ENCODE measurements at places on chromosomes 2 and 18.

GRCh38 chr2:189500456-189501160 is 59.3 kb downstream of the WDR75 start:
- no peak for DNase-seq

GRCh38 chr18:64118406-64118805 is 30.5 kb downstream of the LINC00305 start:
- DNase-seq = no peak

DNA sequence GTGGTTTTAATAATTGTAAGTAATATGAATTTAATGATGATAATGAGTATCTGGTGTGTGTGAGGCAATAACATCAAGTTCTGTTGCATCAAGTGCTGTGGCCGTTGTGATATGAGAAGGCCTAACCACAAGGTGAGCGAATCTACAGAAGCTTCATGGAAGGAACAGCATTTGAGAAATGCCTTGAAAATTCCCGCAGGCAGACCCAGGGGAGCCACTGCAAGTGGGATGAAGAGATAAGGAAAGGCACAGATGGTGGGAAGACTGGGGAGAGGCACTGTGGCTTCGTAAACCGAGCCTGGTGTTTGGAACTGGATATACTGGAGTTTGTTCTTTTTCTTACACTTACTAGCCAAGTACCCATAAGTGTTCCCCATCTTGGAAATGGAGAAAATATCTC is 357.5 kb downstream of the PTPRM start:
- DNase-seq = no peak

DNA sequence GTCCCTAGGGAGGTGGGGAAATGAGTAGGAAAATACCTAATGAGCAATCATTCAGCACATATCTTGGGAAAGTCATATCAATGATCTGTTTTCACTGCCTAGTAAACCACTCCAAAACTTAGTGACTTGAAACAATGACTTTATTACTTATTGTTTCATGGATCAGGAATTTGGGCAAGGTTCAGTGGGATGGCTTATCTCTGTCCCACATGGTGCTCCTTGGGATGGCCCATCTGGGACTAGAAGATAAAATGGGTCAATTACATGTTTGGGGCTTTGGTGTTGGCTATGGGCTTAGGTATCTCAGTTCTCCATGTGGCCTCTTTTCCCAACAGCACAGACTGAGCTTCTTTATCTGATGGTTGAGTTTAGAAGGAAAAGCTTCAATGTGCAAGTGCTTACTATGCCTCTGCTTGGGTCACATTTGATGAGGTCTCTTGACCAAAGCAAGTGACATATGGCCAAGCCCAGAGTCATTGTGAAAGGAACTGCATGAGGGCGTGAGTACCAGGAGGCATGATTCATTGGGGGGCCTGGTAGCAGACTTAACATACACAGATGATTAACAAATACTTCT is 218.1 kb upstream of the TNP1 start:
- DNase-seq = no peak

GRCh38 chr2:73260338-73260984 is 23.8 kb downstream of the FBXO41 start:
- DNase-seq = no peak

DNA sequence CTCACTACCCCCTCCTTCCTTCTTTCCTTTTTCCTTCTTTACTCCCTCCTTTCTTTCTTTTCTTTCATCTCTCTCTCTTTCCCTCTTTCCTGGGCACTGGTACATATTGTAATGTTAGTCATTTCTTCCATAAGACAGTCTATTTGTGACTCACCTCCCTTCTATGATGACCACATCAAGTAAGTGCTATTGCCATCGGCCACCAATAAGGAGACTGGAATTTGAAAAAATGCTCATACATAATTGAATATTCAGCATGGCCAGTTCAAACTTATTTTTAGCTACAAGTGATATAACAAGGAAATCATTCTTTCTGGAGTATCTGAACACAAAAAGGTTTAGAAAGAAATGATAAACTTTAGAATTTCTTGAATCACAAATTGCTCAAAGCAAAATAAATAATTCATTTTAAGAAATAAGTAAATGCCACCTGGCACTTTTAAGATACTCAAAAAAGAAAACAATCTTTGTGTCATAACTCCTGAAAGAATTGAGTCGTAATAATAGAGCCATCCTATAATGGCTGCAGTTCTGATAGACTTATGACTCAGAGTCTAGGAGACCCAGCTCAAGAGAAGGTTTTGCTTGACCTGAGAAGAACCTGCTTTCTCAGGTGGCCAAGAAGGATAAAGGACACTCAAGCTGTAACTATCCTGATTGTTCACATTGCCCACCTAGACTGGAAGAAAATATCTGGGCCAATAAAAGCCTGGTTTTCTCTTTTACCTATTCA is 51.6 kb upstream of the CCBE1 start:
- no peak for DNase-seq

- no peak for DNase-seq
Measured at GRCh38 chr2:230908092-230908594, 16.9 kb downstream of the GPR55 start.

DNA sequence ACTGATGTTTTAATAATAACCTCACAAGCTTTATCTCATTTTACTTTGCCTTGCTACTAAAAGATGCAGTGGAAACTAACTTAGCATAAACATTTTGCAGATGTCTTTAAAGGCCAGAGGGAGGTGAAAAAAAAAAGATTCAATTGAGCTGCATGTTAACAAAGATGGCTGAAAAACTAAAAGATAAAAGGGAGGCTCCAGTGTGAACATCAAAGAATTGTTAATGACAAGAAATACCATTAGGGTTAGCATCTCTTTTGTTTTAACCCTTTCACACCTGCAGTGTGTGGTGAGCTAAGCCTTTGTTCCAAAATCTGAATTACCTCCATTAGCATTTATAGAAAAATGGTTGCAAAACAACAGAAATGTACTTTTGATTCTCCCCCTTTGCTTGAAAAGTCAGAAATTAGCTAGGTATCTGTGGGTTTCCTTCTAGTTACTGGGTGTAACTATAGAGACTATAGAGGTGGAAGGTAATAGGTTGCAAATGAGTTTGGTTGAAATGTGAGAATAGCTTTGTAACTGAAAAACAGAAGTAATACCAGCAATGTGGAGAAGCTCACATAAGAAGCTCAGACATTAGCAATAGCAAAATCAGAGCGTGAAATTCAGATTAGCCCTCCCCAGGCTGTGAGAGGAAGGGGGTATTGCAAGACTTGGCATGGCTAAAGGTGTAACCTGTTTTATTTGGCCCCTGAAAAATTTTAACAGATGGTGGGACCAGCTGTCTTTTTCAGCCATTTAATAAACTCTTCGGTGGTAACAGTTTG is 34.8 kb upstream of the SP5 start:
- no peak for DNase-seq

DNA sequence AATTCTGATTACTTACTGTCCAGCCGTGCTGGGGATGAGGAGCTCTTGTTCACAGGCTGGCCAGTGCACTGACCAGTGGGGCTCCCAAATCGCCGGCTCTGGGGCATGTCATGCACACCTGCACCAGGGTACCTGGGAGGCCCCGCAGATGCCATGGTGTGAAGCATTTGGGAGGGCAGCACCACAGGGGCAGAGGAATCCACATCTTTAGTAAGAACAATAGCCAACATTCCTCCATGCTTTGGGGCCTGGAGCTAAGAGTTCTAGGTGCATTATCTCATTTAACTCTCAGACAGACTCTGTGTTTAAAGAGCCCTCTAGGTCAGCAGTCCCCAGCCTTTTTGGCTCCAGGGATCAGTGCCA is 104.2 kb downstream of the ACKR3 start:
- no peak for DNase-seq

DNA sequence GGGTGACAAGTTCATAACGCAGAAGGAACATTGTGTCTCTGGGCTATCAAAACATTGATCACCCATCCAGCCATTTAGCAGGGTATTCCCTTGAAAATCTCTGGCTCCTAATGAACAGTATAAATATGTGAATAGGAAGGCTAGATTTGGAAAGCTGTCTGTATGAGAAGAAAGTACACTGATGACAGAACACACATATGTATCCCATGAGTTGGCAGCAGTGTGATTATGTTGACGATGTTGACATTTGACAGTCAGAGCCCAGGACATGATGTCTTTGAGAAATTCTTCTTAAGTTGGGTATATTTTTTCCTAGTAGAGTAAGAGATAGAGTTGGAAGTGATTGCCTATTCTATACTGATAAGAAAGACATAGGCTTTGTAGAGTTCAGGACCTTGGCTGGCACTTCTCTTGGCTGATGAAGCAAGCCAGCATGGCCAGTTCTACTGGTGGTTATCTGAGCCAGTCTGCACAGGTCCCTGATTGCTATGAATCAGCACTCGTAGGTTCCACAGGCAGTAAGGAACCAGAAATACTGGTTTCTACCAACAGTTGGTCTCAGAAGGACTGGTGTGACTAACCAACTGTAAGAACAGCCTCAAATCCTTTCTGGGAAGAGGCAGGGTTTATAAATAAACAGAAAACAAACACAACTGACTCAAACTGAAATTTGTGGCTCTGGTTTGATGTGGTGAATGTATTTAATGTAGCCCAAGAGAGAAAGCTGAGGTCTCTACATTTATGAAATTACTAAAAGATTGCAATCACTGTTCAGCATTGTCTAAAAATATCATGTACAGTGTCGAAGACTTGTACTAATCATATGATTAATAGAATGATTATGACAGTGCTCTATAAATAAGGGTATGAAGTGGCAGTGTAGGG is 43.9 kb upstream of the RAPH1 start:
- peak; percentile 13 for DNase-seq

- no peak for DNase-seq
Measured at GRCh38 chr2:111034606-111035005, 86.1 kb upstream of the BCL2L11 start.

GRCh38 chr2:10839813-10840212 is 27.2 kb upstream of the PDIA6 start:
- DNase-seq = no peak

DNA sequence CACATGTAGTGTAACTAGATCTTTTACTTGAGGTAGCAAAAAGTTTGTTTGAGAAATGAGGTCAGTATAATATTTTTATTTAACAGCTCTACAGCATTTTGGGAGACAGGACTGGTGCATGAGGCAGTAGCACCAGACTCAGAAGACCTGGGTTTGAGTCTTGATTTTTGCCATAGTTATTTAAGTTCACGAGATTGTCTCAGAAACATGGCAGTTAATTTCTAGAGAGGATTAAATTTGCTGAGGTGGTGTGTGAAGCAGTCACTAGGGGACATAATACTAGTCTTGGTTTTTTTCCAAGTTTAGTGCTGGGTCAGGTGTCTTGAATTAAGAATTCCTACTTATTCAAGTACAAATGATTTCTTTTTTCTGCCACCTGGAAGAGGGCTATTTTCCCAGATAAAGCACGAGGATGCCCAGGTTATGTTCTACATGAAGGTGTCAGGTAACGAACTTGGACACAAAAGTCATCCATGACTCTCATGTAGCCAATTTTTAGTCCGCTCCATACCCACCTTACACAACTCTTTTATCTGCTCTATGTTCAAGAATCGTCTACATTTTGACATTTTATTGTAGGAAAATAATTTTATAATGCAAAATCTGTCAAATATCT is 1.4 kb downstream of the MARCHF7 start:
- DNase-seq = no peak

GRCh38 chr2:111028720-111029119 is 92.0 kb upstream of the BCL2L11 start:
- DNase-seq = no peak

DNA sequence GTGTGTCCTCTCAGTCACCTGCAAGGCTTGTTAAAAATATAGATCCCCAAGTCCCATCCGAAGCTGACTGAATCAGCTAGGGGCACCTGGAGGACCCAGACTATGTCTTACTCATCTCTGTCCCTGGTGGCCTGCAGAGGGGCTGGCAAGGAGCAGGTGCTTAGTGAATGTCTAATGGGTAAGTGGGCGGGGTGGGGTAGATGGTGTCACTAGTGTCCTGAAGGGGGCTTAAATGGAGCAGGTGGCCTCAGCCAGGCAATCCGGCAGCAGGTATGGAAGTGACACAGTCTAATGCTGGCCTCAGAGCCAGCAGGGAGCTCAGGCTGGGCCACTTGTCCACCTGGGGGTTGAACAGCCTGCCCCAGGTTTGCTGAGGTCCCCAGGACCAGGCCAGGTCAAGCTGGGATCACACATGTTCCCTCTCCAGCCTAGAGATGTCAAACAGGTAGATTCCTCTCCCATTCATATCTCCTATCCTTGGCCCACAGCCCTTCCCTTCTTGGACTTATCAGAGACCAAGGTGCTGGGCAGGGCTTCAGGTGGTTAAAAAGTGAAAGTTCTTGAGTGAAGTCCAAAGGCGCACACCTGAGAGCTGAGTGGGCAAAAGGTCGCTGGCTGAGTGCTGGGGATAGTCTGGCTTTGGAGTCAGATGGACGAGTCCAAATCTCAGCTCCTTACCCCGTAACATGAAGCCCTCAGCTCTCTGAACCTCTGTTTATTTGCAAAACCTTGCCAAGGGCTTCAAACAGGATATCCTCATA is 1.7 kb downstream of the STEAP3 start:
- DNase-seq = no peak

DNA sequence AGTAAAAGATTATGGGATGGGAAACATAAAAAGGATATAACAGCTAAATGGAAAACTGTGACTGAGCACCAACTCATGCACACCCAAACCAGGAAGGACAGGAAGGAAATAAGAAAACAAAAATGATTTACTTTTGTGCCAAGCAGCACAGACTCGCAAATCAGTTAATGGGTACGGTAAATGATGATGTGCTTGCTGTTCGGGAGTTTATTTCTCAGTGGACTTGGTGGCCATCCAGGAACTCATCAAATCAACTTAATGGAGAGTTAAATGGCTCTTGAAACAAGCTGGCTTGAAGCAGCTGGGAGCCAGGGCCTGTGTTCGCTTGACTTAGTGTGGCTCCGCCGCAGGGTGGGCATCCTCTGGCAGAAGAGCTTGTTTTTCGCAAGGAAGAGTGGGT is 36.2 kb downstream of the MTCL1 start:
- no peak for DNase-seq

GRCh38 chr2:85605406-85606115 is 3.1 kb upstream of the TMEM150A start:
- DNase-seq = no peak

- peak; percentile 68 for DNase-seq
Measured at GRCh38 chr2:160427629-160428404, 65.8 kb downstream of the RBMS1 start.

DNA sequence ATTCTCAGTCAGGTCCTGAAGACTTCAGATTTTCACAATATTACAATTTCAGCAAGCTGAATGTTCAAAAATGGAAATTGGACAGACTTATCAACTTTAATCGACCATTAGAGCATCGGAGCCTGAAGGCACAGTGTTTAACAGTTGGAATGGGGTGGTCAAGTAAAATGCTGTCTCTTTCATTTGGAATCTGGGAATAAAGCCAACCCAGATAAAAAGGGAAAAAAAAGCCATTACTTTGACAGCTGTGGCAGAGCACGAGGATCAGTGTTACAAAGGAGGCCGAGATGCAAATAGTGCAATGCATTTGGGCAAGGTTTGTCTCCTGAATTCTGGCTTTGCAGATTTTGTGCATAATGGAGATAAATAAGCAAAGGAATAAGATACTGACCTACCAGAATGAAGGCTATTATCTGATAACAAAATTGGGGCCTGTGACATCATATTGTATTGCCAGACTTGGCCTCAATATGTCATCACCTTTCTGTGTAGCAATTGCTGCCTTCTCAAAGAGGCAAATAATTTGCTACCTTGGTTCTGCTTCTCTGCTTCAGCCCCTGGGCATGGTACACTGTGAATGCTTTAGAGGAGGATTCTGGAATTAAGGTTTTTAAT is 277.5 kb upstream of the KLHL29 start:
- DNase-seq = no peak

- no peak for DNase-seq
Measured at GRCh38 chr2:205687641-205687956, 5.3 kb downstream of the NRP2 start.

- no peak for DNase-seq
Measured at GRCh38 chr2:230964136-230964730, 31.7 kb upstream of the SPATA3 start.

Measured in CD4-positive, alpha-beta T cell treated with Interleukin-15 for 4 hours (primary cell).